D341Med (cell line): ENCODE measurements at places on chromosomes 2 and 18.

DNA sequence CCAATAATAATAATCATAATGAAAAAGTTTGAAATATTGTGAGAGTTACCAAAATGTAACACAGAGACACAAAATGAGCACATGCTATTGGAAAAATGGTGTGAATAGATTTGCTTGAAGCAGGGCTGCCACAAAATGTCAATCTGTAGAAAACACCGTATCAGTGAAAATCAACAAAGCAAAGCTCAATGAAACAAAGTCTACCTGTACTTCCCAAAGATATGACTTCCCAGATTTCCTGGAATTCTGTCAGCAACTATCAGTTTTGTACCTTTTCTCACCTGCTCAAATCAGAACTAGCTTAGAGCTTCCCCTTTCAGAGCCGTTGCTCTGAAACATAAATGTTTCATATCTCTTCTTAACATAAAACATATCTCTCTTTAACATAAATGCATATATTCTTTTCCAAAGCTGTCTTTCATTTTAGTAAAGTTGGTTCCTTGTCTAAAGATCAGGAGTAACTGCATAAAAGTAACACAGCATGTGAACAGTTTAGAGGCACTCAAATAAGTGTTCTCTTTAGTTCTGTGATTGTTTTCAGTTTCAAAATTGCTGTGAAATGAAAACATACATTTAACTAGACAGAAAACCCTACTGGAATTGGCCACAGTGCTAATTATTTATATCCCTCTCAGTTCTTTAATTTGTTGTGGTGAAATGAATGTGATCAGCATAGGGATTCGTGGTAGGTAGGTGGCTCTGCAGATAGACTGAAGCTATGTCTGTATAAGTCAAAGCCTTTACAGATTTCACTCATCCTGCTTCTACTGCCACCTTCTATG is 262.5 kb downstream of the KCNJ3 start:
- DNase-seq: no peak

DNA sequence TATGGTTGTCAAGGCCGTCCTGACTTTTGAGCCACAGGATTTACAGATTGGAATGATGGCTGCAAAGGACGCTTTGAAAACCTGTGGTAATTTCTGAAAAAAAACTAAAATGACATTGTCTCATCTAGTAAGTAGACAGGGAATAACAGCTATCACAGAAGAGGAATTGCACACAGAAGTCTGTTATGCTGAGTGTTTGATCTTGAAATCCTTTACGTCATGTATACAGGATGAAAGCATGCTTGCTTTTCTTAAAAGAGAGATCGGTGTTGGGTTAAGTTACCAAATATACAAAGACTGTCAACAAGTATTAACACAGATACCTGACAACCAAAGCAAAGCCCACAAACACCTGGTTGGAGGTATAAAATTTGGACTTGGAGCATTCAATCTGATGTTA is 12.6 kb upstream of the SRSF7 start:
- no peak for DNase-seq

DNA sequence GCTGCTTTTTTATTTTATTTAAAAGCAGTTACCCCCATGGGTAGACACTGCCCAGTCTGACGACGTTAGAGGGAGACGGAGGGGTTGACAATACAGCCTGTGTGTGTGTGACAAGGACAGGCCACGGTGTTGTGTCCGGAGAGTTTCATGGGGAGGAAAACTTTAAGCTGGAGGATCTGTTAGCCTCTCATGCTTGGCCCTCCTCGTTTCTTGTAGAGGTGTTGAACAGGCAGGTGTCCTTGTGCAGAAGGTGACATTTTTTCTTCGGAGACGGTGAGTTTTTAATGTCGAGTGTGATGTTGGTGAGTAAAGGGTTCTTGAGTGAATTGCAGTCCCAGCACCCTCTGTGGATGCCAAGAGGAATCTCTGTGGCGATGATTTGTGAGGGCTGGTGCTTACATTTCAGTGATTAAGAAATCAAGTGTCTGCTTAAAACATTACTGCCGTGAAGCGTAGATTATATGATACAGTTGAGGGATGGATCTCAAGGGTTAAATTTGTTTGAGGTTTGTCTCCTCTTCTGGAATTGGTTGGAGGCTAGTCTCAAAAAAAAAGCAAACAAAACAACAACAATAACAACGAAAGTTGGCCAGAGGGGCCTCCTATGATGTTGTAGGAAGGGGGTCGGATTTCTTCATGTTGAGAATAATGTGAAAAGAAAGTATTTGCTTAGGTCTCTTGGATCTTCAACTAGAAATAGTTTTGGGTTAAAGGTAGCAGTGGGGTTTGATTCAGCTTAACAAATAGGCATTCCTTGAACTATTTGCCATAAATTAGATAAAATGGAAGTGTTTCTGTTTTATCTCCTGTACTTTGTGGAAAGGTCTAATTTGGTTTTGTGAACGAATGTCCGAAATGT is 1.6 kb downstream of the NCOA1 start:
- DNase-seq: no peak

DNA sequence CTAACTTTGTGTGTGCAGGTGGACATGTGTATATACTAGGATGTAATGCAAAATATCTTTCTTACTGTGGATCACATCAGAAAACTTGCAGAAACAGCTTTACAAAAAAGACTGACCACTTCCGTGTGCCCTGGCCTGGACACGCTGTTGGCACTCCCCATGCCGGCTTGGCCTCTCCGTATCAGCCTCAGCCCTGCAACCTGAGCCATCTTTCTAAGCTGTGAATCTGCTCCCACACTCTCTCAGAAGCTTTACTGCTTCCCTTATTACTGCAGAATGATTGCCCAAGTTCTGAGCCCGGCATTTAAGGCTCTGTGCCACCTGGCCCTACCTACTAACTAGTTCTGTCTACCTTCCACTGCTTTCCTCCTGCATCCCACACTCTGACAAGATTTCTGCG is 37.8 kb downstream of the MYO7B start:
- DNase-seq: no peak

DNA sequence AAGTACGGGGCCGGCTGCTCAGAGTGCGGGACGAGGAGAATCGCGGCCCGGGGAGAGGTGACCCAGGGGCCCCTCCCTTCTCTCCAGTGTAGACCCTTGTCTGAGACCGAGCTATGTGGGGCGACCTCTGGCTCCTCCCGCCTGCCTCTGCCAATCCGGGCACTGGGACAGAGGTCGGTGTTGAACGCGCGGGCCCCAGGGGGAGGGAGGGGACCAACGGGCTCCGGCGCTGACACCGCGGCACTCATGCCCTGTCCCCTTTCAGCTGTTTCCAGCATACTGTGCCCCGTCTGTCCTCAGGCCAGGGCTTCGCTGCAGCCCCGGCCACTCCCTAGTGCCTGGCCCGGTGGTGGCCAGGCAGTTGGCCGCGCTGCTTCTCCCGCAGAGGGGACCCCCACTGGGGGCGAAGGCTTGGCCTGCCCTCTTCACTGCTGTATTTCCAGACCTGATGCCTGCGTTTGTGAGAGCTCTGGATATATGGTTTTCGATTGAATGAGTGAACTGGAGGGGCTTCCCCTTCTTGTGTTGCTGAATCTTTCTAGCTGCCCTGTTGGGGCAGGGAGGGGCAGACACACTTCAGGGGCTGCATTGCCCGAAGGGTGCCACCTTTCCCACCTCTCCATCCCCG is 809 bp downstream of the DBI start:
- peak; percentile 74 for DNase-seq

GRCh38 chr18:45567123-45567522 is 48.2 kb upstream of the SLC14A2 start:
- DNase-seq: no peak

GRCh38 chr2:7324706-7325105 is 407.5 kb downstream of the RNF144A start:
- no peak for DNase-seq

GRCh38 chr18:70535041-70535440 is 246.2 kb downstream of the SOCS6 start:
- DNase-seq: no peak

DNA sequence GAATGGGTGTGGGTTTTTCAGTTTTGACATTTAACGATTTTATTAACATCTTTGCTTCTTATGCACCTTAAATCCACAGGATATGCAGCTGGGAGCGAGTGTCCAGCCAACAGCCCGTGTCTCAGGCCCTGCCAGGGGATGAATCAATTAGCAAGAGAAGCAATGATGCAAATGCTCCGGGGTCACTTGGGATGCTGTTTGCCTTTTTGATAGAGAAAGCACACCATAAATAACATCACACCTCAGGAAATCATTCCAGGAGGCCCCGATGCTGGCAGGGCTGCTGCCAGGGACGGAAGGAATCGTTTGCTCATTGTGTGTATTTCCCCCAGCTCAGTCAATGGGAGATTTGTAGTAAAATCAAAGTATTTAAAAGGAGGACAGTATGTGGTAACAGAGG is 394.0 kb upstream of the HNRNPA3 start:
- no peak for DNase-seq

GRCh38 chr2:219119422-219120043 is 41.1 kb downstream of the NHEJ1 start:
- DNase-seq: peak; percentile 75

DNA sequence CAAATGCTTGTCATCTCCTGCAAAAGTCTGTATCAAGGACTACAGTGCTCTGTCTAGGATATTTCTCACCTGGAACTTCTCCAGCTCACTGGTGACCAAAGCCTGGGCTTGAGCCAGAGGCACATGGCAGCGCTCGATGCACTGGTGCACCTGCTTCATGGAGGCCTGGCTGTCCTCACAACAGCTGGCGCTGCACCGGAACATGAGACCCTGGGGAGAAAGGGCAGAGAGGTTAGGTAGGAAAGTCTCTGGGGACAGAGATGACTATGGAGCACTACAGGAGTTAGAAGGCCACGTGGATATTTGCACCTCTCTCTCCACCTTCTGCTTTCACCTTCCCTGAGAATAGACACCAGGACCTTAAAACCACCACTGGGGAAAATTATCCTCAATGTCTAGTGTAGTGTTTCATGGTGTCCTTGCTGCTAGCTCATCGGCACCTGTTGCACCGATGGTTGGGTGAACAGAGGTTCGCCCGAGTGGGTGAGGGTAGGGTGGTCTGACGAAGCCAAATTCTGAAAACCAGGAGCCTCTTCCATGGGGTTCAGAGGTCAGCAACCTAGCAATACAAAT is 1.0 kb downstream of the FAM136A start:
- no peak for DNase-seq

DNA sequence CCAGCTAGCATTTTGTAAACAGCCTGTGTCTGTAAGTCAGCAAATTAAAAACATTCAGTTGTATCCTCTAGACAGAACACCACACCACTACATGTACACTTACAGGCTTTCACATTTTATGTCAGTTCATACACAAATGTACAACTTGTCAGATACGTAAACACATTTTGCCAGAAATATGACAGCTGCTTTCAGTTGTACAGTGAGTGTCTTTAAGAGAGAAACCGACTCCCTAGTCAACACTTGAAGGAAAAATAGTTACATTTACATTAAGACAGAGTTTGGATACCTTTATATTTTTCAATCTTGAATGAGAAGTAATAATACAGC is 15.2 kb downstream of the MRPL35 start:
- no peak for DNase-seq

- DNase-seq: peak; percentile 76
Measured at GRCh38 chr2:60555066-60555782, 1.8 kb upstream of the BCL11A start.

DNA sequence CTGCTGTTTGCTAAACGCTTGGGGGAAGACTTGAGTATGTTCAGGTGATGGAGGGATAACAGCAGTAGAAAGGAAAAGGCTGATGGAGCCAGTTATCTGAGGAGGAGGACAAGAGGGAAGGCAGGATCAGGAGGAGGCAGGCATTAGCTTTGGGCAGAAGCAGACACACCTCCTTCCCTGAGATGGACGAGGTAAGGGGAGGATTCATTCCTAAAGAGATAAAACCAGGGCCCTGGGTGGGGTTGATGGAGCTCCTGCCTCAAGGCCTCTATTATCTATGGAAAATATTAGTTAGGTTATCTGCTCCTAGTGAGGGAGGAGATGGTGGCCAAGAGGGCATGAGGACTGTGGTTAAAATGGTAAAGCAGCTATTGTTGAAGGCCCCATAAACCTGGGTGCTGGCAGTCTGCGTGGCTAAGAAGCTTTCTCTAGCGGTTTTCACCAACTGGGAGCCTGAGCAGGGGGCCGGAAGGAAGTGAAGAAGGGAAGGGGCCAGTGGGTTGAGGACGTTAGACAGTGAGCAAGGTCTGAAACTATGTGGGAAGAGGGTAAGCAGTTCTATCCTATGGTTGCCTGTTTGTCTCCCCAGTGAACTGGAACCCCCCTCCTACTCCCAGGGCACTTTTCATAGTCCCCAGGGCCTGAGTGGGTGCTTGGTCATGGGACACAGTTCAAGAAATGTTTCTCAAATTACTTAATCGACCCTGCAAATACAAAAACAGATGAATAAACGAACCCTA is 56.6 kb upstream of the HK2 start:
- DNase-seq: peak; percentile 39

GRCh38 chr2:108257757-108258331 is 18.1 kb downstream of the SULT1C3 start:
- DNase-seq: no peak

DNA sequence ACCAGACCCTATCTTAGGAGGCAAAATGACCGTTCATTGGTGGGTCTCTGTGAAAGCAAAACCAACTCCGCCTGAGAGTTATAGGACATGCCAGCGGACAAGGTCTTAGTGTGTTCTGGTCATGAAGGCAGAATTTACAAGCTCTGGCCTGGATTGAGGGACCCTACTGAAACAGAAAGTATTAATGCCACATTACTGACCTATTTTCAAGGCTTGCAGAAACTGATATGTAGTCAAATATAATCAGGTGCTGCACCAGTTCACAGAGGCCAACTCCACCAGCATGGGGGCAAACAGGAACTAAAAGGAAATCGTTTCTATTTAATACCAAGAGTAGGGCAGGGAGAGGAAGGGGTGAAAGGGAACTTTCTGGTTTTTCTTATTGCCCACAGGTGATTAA is 19.7 kb downstream of the TYMS start:
- no peak for DNase-seq

DNA sequence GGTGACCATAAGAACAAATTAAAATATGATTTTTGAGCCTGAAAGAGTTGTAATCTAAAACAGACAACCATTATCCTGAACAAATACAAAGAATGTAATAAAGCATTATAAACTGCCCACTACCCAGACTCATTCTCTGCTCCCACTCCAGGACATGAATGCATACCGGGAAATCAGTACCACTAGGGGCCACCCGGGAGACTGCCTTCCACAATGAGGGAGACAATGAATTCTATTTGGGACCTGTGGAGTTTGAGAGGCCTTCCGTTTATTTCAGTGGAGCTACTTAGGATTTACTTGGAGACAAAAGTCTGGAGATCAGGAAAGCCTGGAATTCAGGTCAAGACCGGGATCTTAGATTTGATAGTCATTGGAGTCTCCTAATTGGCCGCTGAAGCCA is 50.0 kb downstream of the NAB1 start:
- DNase-seq: no peak

GRCh38 chr2:238502956-238503791 is 76.4 kb downstream of the ASB1 start:
- no peak for DNase-seq
